T follicular helper cell (primary cell): ENCODE measurements at places on chromosomes 3 and 15.

- DNase-seq, result no peak
These were observed 463.0 kb downstream of the ERC2 start for GRCh38 chr3:56005196-56005805.

- no peak for DNase-seq
These were observed 6.2 kb downstream of the PSMD6 start for GRCh38 chr3:64016941-64017620.

DNA sequence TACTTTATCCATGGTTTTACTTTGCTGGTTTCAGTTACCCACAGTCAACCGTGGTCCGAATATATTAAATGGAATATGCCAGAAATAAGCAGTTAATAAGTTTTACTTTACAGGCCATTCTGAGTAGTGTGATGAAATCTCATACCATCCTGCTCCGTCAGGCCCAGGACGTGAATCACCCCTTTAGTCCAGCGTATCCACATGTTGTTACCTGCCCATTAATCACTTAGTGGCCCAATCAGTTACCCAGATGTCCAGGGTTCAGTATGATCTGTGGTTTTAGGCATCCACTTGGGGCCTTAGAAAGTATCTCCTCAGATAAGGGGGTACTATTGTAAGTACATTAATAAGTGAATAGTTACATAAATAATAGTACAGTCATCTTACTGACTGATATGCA, 88.0 kb downstream of the TTBK2 start:
- DNase-seq, result no peak

DNA sequence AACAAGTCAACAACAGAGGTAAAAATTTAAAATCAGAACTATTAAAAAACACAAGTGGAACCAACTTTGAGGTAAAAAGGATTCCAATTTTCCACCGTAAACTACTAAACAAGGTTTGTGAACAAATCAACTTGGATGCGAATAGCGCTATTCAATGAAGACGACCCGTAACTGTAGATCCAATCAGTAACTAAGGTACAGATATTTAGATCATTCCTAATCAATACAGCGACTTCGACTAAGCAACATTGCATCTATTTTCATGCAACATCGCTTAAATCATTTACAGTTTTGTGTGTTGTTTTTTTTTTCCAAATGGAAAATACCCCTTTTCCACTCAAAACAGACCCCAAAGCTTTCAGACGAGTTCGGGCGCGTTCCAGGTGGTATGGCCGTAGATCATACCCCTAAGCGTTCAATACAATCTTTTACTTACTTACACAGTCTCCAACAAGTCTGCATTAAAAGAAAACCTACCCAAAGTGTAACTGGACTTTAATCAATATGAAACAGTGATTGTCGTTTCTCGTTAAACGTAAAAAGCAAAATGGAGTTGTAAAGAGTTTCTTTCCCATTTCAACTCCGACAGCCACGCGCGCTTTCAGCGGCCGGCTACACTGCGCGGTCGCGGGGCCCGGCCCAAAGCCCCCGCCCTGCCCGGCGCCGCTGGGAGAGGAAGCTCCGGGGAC, 786 bp downstream of the RHOA start:
- DNase-seq, result no peak

- DNase-seq, result no peak
These were observed 9.6 kb downstream of the CLEC3B start for GRCh38 chr3:45035441-45036301.

DNA sequence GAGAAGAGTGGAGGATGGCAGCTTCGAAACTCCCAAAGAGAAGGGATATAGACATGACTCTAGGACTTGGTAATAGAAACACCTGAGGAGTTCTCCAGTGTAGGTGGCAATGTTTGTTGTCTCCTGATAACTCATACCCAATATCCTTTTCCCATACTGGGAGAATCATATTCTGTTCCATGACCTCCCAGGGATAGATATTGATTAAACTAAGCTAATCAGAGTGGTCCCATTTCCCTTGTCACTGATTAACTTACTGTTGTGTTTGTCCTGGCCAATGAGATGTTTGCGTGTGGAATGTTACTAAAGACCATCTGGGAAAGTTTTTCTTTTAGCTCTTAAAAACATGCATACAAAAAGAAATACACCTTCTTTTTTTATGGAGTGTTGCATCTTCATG, 85.6 kb downstream of the RPL22L1 start:
- DNase-seq, result no peak

GRCh38 chr3:174784206-174784934, 74.8 kb upstream of the NAALADL2 start:
- DNase-seq, result no peak

GRCh38 chr15:30962659-30963058, 28.8 kb downstream of the MTMR10 start:
- no peak for DNase-seq

DNA sequence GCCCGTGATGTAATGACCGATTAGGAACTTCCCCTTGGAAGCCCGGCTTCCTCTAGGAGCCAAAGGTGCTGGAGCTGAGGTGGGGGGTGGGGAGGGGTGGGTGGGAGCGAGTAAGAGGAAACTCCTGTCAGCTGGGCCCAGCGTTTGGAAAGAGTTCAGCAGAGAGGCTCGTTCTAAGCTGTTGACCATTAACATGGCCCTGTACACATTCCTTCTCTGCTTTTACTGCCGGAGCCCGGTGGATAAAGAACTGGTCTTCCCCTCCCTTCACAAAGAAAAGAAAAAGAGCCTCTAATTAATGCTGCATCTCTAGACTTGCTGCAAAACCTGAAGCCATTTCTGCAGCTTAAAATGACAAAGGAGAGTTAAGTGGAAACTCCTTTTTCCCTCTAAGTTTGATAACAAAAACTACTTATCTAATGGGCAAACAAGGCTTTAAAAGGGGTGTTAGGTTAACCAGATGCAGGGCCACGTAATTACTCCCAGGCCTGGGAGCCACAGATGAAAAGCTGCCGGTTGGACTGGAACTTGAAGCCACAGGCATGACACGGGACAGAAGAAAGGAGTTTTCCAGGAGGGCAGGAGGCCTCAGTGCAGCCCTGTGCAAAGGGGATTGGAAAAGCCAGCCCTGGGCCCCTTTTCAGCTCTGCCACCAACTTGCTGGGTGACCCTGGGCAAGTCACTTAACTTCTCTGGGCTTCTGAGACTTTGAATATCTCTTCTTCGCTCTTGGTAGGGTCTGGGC, 71.3 kb downstream of the SMAD6 start:
- DNase-seq, result no peak

DNA sequence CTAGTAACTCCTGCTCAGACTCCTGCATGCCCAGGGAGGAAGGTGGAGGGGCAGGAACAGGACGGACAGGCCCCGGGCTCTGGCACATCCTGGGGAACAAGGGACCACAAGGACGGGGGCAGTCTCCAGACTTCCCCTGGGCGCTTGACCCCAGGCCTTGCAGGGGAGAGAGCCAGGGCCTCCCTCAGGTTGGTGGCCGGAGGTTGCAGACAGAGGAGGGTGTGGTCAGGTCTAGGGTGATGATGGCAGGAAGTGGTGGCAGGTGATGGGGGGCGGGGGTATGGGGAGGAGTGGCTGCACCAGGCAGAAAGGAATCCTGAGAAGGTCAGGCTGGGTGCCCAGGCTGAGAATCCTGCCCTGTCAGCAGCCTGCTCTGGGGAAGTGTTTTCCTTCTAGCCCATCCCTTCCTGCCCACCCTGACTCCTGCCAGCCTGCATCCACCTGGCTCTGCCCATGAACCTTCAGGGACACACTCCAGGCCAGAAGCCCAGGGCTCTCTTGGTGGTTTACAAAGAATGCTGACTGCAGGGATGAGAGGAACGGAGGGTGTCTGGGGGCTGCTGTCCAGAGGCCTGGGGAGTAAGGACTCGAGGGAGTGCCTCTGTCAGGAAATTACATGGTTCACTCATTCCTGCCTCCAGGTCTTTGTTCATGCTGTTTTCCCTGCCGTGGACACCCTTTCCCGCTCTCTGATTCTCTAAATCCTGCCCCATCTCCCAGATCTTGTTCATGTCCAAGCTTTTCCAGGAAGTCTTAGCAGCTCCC, 15.8 kb downstream of the LOXL1 start:
- no peak for DNase-seq

GRCh38 chr15:25863111-25863967, at the start of gene ATP10A:
Gene ATP10A, minus strand, starts transcription at chr15:25863327. Its CDS starts 231 bp downstream, at chr15:25863096.
- no peak for DNase-seq

DNA sequence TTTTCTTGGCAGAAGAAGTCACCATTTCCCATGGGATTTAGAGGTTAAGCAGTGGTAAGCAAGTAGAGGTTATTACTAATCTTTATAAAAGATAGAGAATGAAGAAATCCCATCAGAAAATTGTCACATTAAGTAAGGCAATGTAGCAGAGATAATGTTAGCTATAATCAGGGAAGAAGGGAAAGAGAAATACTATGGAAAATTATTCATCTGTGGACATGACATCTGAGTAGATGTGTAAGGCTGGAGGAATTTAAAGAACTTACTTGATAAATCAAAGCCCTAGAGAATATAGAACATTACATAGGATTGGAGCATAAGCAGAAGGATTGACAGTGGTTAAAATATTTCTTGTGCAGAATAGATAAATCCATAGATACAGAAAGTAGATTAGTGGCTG, 553.1 kb upstream of the CBLB start:
- no peak for DNase-seq

DNA sequence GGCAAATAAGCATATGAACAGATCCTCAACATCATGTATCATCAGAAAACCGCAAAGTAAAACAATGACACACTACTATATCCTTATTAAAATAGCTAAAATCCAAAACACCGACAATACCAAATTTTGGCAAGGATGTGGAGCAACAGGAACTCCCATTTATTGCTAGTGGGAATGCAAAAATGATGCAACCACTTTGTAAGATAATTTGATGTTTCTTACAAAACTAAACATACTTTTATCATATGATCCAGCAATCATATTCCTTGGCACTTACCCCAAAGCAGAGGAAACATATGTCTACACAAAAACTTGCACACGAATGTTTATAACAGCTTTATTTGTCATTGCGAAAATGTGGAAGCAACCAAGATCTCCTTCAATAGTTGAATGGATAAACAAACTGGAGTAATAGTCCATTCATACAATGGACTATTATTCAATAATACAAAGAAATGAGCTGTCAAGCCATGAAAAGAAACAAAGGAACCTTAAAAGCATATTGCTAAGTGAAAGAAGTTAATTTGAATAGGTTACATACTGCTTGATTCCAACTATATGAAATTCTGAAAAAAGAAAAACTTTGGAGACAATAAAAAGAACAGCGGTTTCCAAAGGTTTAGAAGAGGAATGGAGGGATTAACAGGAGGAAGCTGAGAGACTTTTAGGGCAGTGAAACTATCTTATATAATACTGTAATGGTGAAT, 172.0 kb downstream of the VPS13C start:
- DNase-seq, result no peak

- DNase-seq, result no peak
These were observed 38.1 kb upstream of the TMC3 start for GRCh38 chr15:81411969-81412633.

- DNase-seq, result no peak
These were observed 1020.2 kb downstream of the AGBL1 start for GRCh38 chr15:87099916-87100315.

GRCh38 chr3:109098079-109098644, 19.8 kb downstream of the MORC1 start:
- DNase-seq, result no peak

DNA sequence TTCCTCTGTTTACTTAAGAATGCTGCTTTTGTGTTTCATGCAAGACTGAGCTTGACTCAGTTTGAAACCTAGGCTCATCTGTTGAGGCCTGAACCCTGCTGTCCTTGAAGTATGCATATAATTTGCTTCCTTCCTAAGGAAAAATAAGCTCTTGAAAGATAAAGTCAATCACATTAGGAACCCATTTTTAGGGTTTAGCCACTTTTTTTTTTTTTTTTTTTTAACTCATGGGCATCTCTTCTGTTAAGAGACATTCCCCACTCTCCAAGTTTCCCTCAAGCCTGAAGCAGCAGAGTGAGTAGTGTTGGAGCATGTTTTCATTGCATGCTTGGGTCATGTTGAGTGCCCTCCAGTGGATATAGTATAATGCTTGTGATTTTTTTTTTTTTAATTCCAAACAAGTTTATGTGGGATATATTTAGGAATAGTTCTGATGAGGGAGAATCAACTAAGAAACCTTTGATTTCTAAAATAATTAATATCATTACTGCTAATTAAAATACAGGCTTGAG, 3.6 kb downstream of the CTNNB1 start:
- DNase-seq, result no peak

- DNase-seq, result no peak
These were observed 3.5 kb downstream of the MAPKAPK3 start for GRCh38 chr3:50620420-50620819.

DNA sequence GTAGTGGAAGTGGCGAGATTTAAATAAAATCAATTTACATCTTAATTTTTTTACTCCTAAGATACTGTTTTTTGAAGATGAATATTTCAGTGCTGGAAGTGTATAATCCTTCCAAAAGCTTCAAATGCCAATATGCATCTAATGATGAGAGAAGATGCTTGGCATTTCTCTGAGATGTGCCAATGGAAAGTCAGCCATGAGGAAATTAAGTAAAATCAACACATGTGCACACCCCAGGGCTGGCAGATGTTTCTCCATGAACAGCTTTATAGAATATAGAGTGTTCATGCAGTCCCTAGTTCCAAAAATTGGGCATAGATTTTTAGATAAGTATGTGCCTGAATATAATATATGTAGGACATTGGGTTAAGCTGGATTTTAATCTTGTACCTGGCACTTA, 90.1 kb downstream of the CPNE4 start:
- DNase-seq, result no peak

DNA sequence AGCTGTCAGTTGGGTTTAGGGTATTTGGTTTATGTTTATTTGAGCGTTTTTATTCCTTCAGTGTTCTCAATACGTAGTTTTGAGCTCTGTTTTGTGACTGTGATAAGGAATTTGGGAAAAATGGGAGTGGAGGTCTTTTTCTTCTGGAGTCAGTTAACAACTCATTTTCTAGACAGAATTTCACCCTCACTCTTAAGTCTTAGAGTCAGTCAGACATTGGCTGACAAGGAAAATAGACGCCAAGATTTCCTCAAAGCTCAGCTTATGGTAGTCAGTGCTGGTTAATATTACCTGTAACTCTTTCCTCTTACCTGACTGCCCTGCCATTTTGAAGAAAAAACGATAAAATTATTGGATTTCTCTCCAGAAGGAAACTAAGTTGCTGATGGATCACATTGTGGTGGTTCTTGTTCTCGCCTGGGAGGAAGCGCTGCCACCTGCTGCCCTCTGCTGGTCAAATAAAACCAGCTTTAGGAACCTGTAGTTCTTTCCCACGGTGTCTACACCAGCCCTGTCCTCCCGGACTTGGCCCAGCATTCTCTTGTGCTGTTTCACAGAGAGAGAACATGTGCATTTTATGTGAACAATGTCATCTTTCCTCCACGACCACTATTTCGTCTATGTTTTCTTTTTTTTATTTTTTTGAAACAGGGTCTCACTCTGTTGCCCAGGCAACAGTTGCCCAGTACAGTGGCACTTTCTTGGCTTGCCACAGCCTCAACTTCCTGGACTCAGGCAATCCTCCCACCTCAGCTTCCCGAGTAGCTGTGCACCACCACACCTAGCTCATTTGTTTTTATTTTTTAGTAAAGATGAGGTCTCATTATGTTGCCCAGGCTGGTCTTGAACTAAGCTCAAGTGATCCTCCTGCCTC, 41.4 kb upstream of the UMPS start:
- peak; percentile 51 for DNase-seq
